Panc1 (cell line): ENCODE measurements at places on chromosomes 3 and 15.

GRCh38 chr3:134651347-134652041, 672 bp upstream of the KY start:
- no peak for DNase-seq

GRCh38 chr3:120081719-120082118, 12.5 kb downstream of the GSK3B start:
- no peak for DNase-seq

DNA sequence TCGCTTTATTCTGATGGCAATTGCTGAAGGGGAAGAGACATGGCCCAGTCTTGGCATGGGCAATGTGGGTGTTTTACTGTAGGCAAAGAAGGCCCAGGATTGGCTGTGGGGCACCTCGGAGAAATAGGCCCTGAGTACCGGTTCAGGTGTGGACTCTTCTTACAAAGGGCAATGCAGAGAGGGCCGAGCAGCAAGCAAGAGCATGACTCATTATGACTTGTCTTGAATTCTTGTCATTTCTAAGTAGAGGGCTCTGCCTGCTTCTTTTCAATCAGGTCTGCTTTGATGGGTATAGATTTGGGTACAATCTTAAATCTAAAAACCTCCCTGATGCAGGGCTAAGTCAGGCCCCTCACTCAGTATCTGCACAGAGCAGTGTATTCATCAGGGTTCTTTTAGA, 14.8 kb upstream of the BUB1B start:
- DNase-seq: no peak

- no peak for DNase-seq
Observed at GRCh38 chr3:181622365-181622764, 89.4 kb upstream of the SOX2 start.
